ENCODE measurements at places on chromosomes 2 and 18.
A peak's percentile ranks its signal among the peaks of the same experiment; 100 is the strongest.

DNA sequence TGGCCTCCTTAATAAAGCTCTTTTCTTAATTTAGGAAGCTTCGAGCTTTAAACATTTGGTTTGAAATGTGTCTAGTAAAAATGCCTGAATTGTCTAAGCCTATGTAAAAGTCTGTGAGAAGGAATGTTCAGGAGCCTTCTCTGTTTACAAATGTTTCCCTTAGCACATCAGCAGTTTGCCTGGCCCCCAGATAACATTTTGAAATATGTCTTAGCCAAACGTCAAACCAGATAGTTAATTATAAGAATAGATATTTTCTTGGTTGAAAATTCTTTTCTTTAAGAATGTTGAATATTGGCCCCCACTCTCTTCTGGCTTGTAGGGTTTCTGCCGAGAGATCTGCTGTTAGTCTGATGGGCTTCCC lies 498.6 kb downstream of the CCDC85A start:
- no peak for DNase-seq

GRCh38 chr18:52289392-52289791 lies 50.6 kb upstream of the DCC start:
- DNase-seq = no peak

DNA sequence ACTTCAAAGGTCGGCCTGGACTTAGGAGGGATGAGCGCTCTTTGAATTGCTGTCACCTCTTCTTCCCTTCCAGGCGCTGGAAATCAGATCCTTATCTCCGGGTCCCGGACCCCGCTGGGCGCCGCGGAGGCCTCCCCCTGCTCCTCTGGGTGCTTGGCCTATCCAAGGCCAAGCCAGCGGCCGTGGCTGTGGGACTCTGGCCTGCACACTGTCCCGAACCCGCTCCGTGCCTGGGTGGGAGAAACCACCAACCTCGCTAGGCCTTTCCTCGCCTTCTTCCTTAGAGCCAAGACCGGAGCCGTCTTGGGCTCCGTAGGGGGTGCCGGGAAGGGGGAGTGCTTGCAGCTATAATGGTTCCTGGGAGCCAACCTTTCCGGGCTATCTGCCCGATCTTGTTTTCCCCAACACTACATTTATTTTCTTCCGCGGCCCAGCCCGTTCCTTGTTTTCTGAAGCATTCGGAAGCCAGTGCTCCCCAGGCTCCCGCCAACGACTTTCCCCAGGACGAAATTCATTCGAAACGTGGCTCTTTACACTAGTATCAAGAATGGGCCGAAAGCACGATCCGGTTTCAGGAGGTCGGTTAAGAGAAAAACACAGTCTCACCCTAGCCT lies 2.4 kb downstream of the OSR1 start:
- peak; percentile 5 for DNase-seq

- DNase-seq = no peak
Measured at GRCh38 chr2:34663314-34663713, 1064.2 kb upstream of the FAM98A start.

GRCh38 chr2:164538240-164538866 lies 82.9 kb downstream of the GRB14 start:
- peak; percentile 62 for DNase-seq

- DNase-seq = no peak
Measured at GRCh38 chr2:225510796-225511195, 111.3 kb downstream of the NYAP2 start.

- DNase-seq = no peak
Measured at GRCh38 chr2:314561-315336, 26.9 kb upstream of the ALKAL2 start.

- no peak for DNase-seq
Measured at GRCh38 chr18:77057006-77057395, 75.6 kb downstream of the MBP start.

GRCh38 chr2:216650626-216651257 lies 17.5 kb downstream of the IGFBP2 start:
- no peak for DNase-seq

- no peak for DNase-seq
Measured at GRCh38 chr18:56982766-56983165, 164.1 kb upstream of the BOD1L2 start.

DNA sequence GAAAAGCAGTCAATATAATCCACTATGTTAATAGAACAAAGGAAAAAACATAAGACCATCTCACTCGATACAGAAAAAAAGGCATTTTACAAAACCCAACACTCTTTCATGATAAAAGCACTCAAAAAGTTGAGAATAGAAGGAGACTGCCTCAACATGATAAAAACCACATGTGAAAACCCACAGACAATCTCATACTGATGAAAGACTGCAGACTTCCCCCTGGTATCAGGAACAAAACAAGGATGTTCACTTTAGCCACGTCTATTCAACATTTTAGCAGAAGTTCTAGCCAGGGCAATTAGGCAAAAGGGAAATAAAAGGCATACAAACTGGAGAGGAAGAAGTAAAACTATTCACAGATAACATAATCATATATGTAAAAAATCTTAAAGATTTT lies 285.9 kb downstream of the EIPR1 start:
- no peak for DNase-seq

DNA sequence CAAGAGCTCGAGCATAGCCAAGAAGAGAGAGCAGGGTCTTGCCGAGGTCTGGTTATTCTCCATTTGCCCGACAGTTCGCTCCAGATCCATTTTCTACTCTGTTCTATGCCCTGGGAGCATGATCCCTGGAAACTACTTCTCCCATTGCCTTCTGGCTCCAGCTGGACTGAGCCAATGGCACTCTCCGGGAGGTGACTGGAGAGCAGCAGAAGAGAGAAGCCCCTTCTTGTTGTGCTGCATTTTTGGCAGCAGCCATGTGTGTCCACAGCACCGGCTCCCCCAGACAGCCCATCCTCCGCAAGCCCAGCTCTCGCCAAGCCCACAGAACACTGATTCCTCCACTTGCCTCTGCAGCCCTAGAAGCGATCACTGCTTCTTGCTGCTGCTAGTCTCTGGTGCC lies 345.5 kb downstream of the TNS1 start:
- no peak for DNase-seq

- DNase-seq = peak; percentile 100
Measured at GRCh38 chr2:168097431-168097830, 150.0 kb downstream of the STK39 start.

- peak; percentile 59 for DNase-seq
Measured at GRCh38 chr2:38509314-38509946, 93.3 kb downstream of the HNRNPLL start.

DNA sequence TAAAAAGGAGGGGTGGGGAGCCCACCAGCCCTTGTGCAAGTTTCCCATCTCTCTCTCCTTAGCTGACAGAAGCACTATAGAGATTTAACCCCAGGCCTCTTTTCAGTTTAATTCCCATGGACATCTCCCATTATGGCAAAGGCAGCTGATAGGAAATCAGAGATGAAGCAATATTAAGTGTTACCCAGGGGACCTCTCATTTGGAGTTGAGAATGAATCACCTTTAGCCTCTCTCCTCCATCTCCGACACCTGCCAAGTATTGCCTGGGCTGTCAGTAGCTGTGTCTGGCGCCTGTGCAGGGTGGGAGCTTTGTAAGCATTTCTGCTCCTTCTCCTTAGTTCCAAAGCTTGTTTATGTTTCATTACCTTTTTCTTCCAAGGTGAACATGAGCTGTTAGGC lies 109.0 kb downstream of the AQP4 start:
- peak; percentile 41 for DNase-seq

DNA sequence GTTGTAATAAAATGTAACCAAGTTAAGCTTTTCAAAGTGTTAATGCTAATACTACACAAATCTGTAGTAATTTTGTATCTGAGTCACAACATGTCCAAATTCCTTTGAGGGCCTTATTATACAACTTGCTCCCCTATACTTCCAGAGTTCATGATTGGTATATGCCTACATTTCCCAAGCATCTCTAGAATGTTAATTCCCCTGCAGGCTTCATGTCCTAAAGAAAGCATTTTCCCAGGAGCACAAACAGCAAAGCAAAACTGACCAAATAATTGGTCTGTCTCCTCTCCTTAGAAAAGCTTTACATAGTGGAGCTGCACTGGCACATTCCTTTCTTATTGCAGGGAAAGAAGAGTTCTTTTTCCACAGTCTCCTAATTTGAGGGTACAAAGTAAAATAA lies 3.7 kb downstream of the ALS2 start:
- no peak for DNase-seq

- no peak for DNase-seq
Measured at GRCh38 chr2:221553333-221553732, 18.8 kb downstream of the EPHA4 start.

DNA sequence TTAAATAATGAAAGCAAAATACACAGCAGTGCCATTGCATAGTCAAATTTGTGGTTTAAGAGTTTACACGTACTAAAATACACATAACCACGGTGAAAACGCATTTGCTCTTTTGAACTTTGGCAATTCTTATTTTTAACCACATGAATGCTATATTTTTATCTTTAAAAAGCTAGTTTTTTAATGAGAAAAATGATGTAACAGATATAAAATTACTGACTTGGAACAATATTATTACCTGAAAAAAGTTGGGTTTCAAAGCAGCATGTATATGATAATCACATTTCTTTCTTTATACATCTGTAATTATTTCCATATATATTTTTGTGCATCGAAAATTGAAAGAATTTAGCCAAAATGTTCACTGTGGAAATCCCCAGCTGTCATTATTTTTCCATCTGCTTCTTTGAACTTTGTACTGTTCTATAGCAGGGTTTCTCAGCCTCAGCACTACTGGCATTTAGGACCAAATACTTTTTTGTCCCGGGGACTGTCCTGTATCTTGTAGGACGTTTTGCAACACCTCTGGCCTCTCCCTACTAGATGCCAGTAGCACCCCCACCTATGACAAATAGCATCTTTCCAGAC lies 75.9 kb upstream of the CAB39 start:
- DNase-seq = no peak

DNA sequence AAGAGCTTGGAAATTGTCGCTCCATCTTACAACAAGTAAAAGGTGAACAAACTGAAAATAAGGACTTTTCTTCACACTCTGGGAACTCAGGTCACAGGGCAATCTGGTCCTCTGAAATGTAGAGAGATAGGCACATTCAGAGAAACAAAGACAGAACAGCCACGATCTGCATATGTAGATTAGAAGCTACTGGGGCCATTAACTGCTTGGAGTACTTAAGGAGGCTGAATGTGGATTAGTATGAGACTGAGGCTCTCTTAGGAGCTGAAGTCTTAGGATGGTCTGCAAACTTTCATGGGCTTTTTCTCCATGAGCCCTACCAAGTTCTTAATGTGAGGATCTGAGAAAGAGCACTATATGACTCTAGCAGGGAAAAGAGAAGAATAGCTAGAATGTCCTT lies 265.3 kb upstream of the NXPH2 start:
- DNase-seq = no peak

GRCh38 chr2:104249629-104250028 lies 604.3 kb upstream of the POU3F3 start:
- DNase-seq = no peak

GRCh38 chr2:20042531-20042930 lies 8.9 kb downstream of the LAPTM4A start:
- DNase-seq = peak; percentile 10

DNA sequence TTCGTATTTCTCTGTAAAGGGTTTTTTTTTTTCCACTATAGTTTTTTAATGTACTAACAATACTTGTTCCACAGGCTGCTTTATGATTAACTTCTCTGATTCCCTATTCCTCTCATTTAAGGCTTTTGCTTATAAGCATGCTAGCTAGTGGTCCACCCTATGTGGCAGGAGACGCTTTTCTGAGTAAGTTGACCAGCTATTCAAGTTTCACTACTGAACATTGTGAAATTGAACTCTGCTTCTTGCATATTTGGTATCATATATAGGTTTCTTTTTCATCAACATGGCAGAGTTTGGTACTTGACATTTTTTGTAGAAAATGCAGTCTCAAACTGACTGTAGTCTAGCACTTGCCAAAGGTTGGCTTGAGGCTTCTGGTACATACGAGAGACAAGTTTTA lies 74.2 kb downstream of the OTX1 start:
- DNase-seq = peak; percentile 44

Measured in epithelial cell of esophagus (primary cell).